ENCODE measurements at places on chromosomes 3 and 15.
A peak's percentile ranks its signal among the peaks of the same experiment; 100 is the strongest.

DNA sequence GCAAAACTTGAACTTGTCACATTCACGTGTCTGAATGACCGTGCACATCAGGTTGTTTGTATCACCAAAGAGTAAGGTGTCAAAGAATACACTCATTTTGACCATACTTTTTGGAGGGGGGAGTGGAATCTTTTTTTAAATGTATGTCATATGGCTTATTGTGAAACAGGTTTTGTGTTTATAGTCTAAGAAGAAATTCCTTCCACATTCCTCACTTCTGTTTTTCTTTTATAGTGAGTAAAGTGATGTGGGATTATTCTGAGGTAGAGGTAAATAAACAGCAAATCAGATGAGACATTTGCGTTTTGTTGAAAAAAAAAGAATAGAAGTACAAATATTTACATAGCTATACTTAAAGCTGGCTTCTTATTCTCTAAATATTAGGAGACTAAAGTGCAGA, 33.0 kb downstream of the SRP14 start:
- DNase-seq, result peak; percentile 20

- peak; percentile 22 for DNase-seq
Measured at GRCh38 chr3:125186261-125186787, 26.2 kb downstream of the SLC12A8 start.

DNA sequence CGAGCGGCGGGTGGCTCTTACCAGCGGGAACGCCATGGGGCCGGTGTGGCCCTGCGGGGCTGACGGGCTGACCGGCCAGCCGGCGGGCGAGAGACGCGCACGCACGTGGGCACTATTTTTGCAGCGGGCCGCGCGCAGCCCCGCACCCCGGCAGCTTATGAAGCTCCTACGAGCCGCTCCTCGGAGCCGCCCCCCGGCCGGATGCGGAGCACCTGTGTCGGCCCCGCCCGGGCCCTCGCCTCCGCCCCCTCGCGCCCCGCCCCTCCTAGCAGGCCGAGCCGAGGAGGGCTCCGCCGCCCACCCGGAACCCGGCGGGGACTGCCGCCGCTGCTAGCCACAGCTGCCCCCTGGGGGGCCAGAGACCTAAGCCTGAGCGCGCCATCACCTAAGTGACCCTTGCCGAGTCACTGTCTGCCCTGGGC, 683 bp upstream of the CPEB1 start:
- no peak for DNase-seq

DNA sequence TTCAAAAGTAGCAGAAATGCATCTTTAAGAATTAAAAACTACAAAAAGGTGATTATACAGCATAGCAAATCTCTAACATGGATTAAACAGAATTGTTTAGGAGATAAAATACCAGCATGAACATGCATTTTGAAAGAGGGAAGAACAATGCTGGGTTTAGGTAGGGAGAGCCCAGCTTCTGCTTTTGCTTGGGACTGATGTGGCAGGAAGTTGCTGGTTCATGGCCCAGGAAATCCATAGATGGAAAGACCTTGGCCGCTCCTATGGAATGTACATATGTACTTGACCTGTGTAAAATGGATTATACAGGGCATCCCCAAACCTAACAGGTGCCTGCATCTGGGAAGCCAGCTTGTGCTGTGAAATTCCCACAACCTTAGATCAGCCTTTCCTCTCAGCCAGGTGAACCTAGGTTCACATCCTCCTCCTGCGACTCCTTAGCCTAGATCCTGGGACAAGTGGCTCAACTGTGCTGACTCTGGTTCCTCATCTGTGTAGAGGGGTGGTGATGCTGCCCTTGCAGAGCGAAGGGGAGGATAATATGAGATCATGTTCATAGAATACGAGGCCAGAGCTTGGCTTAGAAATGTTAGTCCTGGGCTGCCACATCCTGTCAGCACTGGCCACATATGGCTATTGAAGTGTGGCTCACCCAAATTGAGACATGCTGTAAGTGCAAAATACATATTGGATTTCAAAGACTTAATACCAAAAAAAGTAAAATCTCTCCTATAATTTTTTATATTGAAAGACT, 47.0 kb upstream of the PLXNA1 start:
- no peak for DNase-seq

DNA sequence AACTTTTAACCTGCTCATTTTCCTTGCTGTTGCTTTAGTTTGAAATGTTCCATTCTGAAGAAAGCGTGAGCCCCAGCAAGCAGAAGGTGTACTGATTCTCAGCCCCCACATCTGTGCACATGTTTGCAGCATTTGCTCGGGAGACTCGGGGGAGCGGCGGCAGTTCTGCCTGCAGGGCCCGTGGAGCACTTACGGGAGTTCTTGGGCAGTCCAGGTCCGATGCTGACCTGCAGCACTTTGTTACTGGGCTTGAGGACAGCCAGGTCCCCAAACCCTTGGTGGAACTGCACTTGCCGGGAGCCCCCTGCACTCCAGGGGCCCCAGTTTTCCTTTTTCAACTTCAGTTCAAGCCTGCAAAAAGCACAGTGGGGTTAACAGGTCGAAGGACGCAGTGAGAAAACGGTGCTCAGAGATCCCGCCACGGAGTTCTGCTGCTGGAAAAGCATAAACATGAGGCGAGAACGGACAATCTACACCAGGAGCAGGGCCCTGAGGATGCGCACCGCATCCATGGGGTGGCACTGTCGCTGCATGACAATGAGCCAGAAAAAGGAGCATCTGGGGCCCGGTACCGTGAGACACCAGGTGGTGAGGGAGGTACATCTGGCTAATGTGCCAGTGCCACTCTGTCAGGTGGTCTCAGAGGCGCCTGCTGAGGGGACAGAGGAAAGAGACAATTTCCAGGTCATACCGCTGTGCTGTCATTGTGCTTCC, 45.6 kb upstream of the LDHAL6B start:
- no peak for DNase-seq

DNA sequence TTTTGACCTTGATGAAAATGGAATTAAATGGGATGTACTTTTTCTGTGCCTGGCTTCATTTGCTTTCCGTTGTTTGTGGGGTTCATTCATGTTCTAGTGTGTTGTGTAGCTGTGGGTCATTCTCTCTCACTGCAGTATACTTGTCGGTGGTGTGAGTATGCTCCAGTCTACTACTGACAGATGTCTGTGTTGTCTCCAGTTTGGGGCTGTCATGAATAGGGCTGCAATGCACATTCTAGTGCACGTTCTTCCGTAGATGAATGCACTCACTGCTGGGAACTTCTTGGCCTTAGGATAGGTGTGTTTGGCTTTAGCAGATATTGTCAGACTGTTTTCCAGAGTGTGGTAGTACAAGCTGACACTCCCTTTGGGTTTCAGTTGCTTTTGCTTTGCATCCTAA, 1.7 kb upstream of the SLC6A20 start:
- DNase-seq, result no peak

DNA sequence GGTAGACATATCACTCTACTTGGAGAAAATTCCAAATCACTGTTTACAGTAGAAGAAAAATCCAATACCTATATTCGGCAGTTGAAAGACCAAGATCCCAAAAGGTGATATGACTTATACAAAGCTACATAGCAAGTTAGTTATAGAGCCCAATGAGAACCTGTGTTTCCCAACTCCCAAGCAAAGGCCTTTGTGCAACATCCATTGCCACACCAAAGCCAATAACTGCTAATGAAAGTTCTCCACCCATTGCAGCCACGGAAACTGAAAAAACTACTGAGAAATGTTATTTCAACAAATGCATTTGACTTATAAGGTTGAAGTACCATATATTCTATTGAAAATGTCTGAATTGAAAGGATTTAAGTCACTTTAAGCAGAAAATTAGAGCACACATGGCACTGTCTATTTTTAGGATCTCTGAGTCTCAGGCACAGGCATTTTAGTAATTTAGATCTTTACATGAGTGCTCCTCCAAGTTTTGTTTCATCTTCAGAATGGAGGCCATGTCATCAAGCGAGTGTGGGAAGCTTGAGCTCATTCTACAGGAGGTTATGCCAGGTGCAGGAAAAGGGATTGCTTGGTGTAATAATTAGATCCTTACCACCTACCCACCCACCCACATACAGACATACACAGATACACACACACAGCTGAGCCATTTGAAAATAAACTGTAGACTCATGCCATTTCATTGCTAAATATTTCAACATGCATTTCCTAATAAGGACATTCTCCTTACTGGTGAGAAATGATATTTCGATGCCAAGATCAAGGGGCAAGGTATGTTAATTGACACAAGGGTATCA, 19.7 kb upstream of the ANO10 start:
- peak; percentile 41 for DNase-seq

DNA sequence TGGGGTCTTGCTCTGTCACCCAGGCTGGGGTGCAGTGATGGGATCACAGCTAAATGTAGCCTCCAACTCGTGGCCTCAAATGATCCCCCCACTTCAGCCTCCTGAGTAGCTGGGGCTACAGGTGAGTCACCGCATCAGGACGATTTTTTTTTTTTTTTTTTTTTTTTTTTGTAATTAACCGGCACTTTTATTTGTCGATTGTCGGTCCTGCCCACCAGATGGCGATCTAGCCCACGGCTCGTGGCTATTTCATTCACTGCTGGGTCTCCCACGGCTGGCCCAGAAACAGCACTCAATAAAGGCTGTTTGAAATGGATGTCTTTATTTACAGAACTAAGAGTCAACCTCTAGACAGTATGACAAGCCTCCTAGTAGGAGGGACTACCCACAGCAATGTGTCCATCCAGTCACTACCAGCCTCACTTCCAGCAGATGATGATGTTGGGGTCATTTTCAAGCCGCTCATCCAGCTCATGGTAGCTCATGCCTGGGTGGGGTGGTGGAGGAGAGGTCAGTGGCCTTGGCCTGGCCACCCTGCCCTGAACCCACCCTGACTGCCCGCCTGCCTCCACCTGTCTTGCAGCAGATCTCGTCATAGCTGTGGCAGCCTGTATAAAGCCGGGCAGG, 1.8 kb upstream of the ZMYND10 start:
- DNase-seq, result peak; percentile 76

GRCh38 chr15:68431792-68432401, at the start of gene ITGA11:
ITGA11 (minus strand) TSS chr15:68432163; CDS start chr15:68432066, 97 bp downstream.
- DNase-seq, result peak; percentile 82

GRCh38 chr3:187719628-187720336, 17.4 kb upstream of the RTP2 start:
- DNase-seq, result no peak

DNA sequence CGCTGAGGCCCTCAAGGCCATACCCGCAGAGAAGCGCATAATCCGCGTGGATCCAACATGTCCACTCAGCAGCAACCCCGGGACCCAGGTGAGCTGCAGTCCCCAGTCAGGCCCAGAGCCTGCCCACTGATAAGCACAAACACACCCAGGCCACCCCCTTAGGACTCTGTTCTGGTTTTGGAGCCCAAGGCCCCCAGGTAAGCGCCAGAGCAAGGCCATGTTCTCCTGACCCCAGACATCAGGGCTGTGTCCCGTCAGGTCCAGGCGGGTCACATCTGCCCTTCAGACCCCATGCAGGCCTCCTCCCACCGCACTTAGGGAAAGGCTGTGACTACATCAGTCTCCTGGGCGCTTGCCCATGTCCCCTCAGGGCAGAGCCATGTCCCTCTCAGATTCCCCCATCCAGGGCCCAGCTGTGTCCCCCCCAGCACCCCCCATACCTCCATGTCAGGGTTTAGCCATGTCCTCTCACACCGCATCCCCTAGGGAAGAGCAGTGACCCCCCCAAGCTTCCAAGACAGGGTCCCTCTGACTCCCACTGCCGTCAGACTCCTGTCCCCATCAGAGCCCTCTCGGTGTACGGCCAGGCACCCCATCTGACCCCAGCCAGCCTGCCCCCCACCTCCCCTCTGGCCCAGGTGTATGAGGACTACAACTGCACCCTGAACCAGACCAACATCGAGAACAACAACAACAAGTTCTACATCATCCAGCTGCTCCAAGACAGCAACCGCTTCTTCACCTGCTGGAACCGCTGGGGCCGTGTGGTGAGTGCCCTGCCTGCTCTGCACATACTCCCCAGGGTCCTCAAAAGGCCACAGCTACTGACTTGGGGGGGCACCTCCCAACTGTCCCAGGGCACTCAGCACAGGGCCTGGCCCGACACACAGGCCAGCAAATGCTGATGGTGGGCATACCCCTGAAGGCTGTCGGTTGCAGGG, 1.6 kb downstream of the PARP3 start:
- DNase-seq, result no peak

DNA sequence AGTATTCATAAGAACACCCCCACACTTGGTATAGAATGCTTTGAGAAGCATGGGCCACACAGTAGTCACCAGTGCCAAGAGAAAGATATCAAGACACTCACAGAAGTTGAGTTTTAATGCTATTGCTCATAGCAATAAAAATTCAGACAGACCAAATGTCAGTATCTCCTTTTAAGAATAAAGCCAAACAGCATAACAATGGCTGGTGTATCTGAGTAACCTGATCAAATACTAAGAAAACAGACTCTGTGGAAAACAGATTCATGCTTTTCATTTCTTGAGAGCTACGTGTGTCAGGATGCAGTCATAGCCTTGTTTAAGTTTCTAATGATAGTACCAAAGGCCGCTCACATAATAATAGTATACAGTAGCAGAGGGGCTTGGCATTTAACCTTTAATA, 778.5 kb downstream of the MECOM start:
- DNase-seq, result peak; percentile 50

DNA sequence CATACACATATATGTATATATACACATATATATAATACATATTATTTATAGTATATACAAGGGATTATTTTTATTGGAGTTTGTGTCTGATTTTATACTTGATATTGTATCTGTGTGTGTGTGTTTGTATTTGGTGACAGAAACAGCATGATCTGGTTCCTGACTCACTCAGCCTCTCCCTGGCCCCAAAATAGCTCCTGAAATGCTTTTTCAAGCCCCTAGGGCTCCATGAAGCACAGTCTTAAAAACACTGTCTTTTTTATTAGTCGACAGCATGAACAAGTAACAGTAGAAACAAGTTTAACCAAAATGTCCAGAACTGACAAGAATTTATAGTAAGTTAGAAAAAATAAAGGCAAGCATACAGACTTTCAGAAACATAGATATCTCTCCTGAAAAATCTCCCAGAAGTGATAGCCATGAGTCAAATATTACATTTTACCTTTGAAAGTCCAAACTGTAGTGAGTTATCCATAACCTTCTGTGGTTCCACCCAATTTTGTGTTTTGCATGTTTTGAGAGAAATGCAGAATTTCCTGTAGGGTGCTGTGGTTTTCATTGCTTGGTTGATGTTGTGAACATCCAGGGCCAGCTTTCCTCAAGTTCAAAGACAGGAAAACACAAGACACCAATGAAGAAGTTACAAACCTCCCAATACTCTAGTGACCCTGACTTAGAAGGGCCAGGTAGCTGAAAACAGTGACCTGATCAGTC, 98.5 kb upstream of the CCDC80 start:
- peak; percentile 66 for DNase-seq

DNA sequence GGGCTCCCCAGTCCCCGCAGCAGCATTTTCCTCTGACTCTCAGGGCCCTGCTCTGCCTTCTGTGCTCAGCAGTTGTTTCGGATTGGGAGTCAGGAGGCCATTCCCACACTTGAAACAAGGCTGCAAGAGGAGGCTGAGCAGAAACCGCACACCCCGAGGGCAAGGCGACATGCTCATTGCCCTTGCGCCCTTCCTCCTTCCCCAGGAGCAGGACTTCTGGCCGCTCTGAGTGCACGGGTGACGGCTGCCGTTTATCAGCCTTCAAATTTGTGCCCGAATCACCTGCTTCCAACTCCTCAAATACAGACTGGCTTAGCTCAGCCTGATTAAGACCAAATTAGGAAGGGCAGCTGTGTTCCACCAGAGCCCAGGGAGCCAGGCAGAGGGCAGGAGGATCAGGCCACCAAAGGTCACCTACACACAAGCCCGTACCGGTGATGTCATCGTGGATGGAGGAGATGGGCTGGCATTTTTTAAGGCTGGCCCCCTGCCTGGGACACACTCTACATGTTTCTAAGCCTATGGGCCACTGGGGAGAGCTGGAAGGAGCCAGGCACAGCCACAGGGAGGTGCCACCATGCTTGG, 38.1 kb downstream of the TM2D3 start:
- DNase-seq, result no peak

GRCh38 chr15:60392986-60393790, 4.6 kb downstream of the ANXA2 start:
- peak; percentile 99 for DNase-seq

Measured in fibroblast of skin of back (primary cell).